ENCODE measurements at places on chromosomes 11 and 22. TPM values are rescaled to one million over a fixed set of nuclear protein-coding genes. Genes with fewer than 3 reads are reported as not detected.

DNA sequence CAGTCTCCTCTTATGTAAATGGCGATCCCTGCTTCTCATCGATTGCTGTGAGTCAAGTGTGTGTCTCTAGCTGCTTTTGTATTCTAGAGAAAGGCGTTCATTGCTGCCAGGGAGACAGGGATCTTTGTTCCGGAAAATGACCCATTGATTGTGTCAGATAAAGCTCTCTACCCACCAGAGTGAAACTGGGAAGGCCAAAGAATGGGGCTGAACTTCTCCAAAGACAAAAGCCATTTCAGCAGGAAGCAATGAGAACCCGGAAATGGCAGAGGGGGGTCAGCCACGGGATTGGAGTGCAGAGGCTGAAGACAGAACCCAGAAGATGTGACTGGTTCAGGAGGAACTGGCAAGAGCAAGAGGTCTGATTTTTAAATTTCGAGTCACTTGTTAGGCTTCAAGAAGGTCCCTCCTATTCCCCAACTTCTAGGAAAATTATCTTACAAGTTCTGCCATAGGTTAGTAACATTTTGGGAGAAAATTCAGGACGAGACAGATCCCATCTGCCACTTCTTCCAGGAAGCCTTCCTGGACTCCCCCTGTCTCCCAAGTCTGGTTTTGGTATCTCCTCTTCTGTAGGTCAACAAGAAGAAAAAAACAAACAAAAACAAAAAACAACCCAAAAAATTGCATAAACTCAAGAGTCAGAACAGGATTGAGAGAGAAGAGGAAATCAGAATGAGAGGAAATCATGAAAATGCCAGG lies 110.6 kb downstream of the NECTIN1 start:
- no peak for DNase-seq

DNA sequence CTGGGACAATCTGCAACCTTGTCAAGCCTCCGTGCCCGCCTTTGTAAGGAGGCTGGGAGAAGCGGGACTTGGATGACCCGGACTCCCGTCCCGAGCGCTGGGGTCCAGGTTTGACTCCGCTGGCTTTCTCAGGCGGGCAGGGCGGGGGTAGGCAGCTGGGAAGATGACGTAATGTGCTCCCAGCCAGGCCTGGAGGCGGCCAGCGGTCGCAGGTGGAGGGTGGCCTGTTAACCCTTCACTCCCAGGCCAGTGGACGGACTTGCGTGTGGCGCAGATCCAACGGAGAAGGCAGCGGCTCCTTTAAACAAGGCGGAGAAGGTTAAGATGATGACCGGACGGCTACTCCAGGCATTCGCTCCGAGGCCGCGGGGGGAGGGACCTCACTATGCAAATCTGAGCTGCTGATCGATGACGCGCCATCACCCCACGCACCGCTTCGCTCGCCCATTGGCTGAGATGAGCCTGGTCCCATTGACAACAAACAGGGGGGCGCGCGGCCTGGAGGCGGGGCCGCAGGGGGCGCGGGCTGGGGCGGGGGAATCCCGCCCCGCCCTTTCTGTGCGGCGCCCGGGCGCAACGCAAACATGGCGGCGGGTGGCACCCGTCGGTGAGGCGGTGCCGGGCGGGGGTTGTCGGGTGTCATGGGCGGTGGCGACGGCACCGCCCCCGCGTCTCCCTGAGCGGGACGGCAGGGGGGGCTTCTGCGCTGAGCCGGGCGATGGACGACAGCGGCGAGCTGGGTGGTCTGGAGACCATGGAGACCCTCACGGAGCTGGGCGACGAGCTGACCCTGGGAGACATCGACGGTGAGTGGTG lies at the start of gene SREBF2:
Gene SREBF2, plus strand, starts transcription at position 553 of the 816 bp plus-strand sequence. Its CDS starts 166 bp downstream, at position 719.
- peak; percentile 99 for DNase-seq

- DNase-seq, result no peak
Observed at GRCh38 chr22:20251981-20252380, 16.1 kb downstream of the RTN4R start.

DNA sequence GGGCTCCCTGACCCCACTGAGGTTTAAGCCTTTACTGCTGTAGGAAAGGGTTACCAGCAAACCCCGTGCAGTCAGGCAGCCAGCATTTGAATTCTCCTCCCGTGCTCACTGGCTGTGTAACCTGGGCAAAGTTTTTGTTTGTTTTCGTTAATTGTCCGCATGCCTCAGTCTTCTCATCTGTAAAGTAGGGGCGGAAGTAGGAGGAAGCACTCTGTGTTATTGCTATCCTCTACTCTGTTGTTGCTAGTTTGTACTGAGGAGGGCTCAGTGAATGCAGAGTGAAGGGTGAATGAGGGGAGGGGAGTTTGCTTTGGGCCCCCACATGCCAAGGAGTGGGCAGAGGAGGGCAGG lies 14.0 kb upstream of the SYT7 start:
- no peak for DNase-seq

The MIAT gene
- total RNA-seq, result 3.0 TPM

The USH1C gene
- 0.75 TPM for total RNA-seq

DNA sequence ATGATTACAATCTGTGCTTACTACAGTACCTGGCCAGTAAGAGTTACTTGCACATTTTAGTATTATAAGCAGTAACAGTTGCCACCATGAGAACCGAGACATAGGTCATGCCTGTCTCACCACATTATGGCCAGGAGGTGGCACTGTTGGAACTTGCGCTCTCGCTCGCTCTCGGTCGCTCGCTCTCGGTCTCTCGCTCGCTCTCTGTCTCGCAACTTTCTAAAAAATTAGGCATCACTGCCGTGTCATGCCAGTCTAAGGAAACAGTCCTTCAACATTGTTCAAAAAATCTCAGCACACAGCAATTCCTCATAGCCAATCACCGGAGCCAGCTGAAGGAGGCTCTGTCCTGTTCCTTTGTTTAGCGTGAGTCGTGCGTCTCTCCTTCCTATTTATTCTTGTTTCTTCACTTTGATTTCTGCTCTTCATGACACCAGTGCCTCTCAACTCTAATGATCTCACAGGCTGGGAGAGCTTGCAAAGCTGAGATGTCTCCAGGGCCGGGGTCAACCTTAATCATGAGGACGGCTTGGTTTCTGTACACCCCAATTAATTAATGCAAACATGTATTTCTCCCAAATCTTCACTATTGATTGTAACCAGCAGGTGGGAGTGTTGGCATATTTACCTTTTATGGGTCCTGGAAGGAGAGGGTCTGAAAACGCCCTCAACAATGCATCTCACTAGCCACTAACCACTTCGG lies 6.3 kb upstream of the ADAMTS8 start:
- no peak for DNase-seq

DNA sequence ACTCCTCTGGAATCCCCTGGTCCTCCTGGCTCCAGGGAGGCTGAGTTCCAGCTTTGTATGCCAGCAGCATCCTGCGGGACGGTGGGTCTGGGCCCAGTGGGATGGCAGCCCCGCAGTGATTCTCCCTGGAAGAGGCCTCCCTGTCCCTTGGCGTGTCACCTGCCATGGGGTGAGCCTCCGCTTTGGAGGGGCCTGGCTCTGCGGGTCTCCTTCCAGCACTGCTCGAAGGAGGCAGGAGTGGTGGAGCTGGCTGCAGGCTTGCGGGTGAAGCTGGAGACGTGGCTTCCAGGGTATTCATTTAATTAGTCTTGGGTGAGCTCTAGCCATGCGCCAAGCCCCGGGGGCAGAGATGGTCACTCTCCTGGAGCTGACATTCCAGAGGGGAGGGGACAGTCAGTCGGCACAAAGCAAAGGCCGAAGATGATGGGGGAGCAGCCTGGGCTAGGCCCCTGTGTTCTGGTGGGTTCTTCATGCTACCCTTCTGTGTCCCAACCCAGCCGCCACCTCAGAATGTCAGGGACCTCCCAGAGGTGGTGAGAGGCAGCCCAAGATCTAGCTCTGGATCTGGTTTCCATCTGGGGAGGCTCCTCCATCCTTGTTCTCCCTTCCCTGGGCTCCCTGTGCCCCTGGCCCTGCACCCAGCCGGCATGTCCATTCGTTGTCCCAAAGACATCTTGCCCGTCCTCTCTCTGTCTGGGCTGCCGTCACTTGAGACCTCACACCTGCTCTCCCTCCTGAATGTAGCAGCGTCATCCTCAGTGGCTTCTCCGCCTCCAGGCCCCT lies 1332.5 kb downstream of the BRD1 start:
- DNase-seq, result no peak

The GLYAT gene
- not detected for total RNA-seq

The OSM gene
- not detected for total RNA-seq

The MMP3 gene
- total RNA-seq, result not detected

The FAR1 gene
- 35.1 TPM for total RNA-seq

The SCGB1D2 gene
- total RNA-seq, result not detected

- DNase-seq, result no peak
Observed at GRCh38 chr11:82909015-82909640, 7.6 kb downstream of the DDIAS start.

GRCh38 chr11:126489836-126490660 lies 134.6 kb downstream of the ST3GAL4 start:
- no peak for DNase-seq

DNA sequence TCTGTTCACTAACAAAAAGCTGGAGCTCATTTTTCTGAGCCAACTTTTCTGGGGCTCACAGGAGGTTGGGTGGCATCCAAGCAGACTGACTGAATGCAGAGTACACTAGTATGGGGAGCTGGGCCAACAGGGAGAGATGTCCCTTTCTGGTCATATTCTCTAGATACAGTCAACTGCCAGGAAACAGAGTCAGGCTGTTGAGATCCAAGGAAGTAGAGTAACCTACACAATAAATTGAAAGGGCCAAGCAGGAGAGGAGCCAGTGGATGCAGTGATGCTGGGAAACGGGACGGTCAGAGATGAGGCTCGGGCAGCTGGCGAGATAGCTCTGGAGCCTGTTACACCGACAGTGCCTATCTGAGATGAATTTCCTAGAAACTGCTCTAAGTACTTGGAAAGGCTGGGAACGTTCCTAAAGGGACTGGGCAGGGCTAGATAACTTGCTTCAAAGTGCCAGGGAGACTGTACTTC lies 71.1 kb downstream of the LARGE2 start:
- no peak for DNase-seq

- no peak for DNase-seq
Observed at GRCh38 chr11:11472106-11472505, 119.1 kb upstream of the CSNK2A3 start.

- DNase-seq, result no peak
Observed at GRCh38 chr11:123194337-123195187, 486 bp downstream of the CLMP start.

The PKP3 gene
- 23.9 TPM for total RNA-seq

DNA sequence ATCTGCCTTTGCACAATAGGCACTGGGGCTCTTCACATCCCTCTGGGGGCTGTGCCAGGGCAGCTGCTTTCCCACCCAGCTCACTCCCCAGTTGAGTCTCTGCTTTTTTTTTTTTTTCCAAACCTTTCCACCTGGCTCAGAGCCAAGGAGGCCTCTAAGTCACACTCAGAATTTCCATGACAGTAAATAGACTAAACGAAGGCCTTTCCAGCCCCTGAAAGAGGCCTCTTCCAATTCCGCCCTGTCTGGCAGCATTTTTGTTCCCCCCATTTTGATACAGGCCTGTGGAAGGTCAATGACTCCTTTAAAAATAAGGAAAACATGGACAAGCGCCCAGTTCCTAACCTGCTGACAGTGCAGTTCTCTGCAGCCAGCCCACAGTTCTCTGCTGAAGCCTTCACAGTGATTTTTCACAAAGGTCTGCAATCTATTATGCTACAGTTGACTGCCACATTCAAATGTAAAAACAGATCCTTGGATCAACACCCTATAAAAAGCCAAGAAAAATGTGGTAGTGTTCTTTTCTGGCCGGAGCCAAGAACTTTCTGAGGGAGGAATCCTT lies 107.5 kb upstream of the SESN3 start:
- no peak for DNase-seq

GRCh38 chr22:48757985-48758561 lies 1069.6 kb downstream of the BRD1 start:
- DNase-seq, result no peak

DNA sequence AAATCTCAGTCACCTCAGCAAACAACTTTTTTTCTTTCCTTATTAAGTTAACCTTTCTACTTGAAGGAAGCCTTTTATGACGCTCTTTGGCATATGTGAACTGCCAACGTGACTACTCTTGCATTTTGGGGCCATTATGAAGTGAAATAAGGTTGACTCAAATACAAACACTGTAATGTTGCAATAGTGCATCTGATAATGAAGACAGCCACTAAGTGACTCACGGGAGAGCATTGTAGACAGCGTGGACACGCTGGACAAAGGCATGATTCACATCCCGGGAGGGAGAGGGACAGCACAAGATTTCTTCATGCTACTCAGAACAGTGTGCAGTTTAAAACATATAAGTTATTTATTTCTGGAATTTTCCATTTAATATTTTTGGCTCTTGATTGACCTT lies 560.8 kb downstream of the ETS1 start:
- DNase-seq, result peak; percentile 93

DNA sequence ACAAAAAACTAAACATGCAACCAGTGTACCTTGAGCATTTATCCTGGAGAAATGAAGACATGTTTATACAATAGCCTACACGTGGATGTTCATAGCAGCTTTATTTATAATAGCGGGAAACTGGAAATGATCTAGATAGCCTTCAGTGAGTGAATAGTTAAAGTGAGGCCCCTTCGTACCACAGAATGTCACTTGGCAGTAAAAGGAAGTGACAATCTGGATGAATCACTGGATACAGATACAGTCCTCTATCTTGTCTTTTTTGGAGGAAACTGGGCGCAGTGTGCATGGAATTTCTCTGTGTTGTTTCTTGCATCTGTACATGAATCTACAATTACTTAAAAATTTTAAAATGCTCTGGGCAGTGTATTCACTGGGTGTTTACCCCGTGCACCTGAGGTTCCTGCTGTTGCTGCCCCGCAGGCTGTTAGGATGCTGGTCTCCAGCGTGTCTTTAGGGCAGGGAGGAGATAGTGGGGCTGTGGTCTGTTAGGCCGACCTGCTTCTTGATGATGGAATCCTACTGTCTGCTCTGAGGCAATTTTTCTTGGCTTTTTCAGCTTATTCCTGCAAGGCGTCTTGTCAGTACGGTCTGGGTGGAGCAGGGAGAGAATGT lies 23.2 kb downstream of the DERL3 start:
- no peak for DNase-seq

- no peak for DNase-seq
Observed at GRCh38 chr11:68215524-68216170, 2.6 kb upstream of the KMT5B start.

DNA sequence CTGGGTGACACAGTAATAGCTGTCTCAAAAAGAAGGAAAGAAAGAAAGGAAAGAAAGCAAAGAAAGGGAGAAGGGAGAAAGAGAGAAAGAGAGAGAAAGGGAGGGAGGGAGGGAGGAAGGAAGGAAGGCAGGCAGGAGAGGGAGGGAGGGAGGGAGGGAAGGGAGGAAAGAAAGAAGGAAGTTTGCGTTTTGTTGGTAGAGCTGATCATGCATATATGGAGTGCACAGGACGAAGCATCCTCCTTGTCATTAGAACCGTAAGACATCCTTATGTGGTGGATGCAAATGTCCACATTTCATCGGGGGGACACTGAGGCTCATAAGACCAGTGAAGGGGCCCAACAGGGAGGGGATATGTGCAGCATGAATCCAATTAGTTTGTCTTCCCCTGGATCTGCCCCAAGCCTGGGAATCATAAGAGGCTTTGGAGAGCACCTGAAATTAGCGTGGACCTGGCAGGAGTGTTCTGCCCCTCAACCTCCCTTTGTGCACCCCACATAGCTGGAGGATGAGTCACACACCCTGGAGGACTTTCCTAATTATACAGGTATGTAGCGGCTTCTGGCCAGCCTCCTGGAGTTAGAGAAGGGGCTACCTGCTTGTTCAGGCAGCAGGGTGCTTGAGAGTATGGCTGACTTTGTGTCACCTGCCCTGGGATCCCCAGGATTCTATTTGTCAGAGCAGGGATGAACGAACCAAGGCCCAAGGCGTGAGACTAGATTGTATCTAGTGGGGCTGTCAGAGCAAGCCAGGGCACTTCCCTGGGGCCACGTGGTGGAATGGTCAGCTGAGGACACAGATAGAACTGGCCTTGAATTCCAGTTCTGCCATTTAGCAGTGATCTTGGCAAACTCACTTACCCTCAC lies 119.7 kb upstream of the CD82 start:
- DNase-seq, result no peak

- no peak for DNase-seq
Observed at GRCh38 chr11:7353100-7353499, 101.4 kb downstream of the SYT9 start.
